ENCODE measurements at places on chromosomes 4 and X.

GRCh38 chr4:10690185-10690907, 5.8 kb upstream of the CLNK start:
- DNase-seq, result no peak

DNA sequence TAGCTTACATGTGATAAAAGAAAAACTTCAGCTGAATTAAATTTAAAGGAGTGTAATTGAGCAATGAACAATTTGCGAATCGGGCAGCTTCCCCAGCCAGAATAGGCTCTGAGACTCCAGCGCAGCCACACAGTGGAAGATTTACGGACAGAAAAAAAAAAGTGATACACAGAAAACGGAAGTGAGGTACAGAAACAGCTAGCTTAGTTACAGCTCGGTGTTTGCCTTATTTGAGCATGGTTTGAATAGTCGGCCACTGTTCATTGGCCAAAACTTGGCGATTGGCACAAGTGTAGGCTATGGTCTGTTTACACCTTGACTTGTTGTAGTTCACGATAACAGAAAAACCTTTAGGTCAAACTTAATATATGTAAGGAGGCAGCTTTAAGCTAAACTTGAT, 16.7 kb upstream of the SUPT20HL1 start:
- DNase-seq, result no peak

DNA sequence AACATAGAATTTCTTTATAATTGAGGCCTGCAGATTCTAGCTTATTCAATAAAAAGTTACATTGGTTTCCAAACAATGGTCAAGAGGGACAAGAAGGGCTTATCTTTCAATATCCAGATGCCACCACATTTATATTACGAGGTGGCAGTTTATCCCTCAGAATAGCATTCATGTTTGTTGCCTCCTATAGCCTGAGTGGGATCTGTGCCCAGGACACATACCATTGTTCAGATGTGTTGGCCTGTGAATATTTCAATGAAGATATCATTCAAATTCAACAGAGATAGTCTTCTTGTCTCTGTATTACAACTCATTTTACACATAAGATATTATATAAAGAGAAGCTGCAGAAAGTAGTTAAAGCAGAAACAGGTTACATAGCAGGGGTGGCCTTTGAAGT, 20.5 kb downstream of the GLRB start:
- no peak for DNase-seq

DNA sequence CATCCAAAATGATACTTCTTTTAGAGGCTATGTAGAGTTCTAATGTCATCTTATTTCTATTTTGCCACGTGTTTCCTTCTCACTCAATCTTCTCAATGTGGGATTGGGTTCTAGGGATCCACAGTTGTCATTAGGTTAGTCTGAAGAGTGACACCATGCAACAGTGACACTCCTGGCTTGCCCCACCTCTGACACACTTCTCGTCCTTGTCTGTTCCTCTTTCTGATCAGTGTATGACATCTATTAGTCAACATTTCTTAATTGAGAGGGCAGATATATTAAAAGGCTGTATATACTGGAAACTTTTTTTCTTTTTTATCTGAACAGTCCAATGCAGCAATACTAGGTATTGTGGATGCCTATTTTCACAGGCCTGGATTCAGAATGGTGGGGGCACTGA, 67.6 kb upstream of the GYPA start:
- DNase-seq, result no peak

DNA sequence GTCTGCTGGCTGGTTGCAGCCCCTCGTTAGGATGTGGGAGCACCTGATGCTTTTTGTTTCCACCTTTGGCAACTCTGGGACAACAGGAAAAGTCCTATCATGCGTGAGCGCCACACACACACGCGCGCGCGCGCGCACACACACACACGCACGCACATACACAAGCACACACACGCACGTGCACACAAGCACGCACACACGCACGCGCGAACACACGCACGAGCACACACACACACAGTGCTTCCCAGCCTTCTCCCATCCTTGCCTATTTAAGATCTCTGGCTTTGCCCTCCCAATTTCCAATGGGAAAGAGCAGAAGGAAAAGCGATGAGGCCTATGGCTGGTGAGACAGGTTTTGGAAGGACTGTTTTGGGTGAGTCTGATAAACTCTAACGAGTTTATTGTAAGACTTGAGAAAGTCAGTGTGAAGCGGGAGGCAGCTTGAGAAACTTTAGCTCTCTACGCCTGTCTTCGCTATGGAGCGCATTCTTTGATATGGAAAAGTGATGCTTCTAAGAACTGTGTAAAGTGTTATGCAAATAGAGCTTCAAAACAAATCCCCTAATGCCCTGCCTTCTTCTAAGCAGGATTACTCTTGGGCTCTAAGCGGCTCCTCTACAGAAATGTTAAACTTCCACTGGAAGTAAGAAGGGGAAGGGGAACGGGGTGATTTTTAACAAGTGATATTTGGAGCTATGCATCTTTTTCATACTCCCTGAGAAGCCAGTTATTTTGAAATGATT, 11.8 kb downstream of the SUPT20HL1 start:
- no peak for DNase-seq

- DNase-seq, result no peak
Measured at GRCh38 chrX:130575831-130576389, 174.1 kb downstream of the RBMX2 start.

DNA sequence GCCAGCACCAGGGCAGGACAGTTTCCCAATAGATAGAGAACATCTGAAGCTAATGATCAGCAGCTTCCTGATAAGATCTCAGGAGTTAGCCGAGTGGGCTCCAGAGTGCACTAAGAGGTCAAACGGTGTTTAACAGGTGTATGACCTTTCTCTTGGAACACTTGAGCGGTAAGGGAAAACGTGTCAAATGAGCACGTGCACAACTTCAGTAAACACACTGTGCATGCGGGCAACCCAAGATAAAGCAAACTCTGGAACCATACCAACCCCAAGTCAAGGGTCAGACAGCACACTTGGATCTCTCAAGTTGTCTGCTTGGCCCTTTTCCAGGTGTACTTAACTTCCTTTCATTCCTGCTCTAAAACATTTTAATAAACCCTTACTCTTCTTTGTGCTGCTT, 1941.5 kb upstream of the PCDH10 start:
- no peak for DNase-seq

DNA sequence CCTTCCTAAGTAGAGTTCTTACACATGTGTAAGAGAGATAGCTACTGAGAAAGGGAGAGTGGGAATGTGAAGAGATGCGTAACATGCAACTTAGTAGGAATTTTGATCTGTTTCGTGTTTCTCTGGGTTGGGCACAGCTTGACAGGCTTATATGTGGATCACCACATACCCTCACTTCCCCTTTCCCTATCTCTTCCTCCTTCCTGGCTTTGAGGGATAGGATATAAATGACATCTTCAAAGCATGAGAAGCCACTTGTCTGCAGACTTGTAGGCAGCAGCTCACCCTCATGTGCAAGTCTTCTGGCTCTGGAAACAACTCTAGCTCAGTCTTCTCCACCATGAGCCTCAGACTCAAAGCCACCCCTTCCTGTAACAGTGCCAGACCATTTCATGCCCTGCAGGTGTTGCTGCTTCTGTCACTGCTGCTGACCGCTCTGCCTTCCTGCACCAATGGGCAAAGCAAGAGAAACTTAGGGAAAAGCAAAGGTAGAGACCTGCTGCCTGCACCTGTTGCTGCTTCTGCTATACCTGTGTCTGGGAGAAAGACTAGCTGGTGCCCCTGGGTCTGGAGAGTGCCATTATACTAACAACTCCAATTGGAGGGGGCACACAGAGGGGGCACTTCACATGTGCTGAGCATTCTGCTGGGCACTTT, 5.4 kb upstream of the PF4V1 start:
- no peak for DNase-seq

GRCh38 chr4:73189274-73189810, 69.3 kb downstream of the ANKRD17 start:
- no peak for DNase-seq

DNA sequence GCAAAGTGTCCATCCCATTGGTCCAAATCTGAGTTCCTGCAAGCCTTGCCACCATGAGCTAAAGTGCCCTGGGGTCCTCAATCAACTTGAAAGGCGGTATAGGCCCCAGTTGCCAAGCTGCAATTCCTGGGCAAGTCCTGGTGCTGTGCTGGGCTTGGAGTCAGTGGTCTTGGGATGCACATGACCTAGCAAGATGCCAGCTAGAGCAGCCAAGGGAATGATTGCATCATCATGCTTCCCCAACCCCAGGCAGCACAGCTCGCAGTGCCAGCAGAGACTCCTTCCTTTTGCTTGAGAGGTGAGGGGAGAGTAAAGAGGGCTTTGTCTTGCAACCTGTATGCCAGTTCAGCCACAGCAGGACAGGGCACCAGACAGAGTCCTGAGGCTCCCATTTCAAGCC, 50.5 kb downstream of the KCNIP4 start:
- no peak for DNase-seq

- no peak for DNase-seq
Measured at GRCh38 chr4:101068115-101068514, 279.2 kb downstream of the PPP3CA start.

DNA sequence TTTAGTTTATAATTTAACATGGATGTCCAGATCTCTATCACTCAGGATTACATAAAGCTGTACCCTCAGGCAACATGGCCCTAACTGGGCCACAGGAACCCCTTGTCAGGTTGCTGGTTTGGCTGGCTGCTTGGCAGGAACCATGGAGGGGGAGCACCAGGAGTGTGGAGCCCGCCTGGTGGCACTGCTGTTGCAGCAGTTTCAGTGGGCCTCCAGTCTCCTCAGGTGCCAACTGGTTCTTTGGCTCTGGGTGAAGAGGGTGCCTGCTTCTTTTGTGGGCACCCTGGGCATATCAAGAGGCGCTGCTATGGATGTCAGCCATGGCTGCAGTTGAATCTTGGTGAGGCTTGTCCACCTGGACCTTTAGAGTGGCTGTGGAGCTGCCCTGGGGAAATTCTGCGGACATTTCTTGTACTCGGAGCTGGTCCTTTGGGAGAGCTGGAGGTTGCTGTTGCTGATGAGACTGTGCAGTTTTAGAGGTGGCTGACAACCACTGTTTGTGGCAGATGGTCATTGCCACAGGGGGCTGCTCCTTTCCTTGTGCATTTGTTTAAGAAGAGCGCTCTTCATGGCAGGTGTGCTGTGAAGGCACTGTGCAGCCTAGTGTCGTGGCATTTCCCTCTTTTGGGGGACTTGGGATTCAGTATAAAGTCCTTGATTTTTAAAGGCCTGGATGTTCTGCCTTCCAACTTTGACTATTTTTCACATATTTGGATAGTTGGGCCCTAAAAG, 10.3 kb upstream of the SMIM14 start:
- no peak for DNase-seq

DNA sequence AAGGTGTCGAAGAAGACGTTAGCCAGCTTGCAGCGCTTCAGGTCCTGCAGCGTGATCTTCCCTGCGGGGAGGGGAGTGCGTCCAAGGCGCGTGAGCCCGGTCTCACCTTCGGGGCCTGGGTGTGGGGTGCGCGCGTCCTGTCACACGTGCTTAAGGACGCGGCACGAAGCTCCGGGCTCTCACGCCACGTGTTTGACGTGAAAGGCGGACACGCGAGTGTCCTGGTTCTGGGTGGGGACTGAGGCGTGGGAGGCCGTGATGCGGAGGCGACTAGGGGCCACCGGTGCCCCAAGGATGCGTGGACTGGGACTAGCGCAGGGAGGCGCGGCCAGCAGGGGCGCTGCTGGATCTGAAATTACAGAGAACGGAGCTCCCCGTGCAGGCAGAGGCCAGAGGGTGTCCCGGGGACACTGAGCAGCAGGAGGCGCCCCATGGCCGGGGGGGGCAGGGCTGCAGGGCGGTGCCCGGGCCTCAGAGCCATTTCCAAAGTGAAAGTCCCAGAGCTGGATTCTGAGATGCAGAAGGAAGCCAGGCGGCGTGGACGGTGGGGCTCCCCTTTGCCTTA, 20.3 kb upstream of the GTPBP6 start:
- DNase-seq, result no peak

DNA sequence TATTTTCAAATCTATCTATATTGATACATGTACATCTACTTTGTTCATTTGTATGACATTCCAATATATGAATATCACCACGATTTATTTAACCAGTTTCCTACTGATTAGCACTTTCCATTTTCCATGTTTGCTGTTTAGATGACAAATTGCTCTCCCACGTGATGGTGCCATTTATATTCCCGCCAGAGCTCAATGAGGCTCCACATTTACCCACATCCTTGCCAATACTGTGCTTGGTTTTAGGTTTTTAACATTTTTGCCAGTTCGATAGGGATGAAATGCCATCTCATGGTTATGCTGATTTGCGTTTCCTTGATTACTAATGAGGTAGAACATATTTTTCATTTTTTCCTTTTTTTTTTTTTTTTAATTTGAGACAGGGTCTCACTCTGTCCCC, 86.7 kb upstream of the TRIM2 start:
- DNase-seq, result no peak

GRCh38 chrX:152601848-152602616, 35.7 kb upstream of the GABRQ start:
- DNase-seq, result no peak

DNA sequence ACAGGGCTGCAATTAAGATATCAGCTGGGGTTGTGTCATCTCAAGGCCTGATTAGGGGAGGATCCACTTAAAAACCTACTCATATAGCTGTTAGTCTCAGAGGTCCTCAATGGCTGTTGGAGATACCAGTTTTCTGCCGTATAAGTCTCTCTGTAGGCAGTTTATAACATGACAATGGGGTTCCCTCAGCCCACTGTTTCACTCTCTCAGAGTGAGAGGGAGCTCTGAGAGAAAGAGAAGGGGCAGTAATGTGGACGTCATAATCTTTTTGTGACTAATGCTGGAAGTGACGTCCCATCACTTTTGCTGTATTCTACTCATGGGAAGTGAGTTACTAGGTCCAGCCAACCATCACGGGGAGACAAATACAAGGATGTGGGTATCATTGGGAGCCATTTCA, 70.3 kb downstream of the STIM2 start:
- no peak for DNase-seq

- no peak for DNase-seq
Measured at GRCh38 chr4:38115601-38116000, 155.4 kb downstream of the PTTG2 start.

DNA sequence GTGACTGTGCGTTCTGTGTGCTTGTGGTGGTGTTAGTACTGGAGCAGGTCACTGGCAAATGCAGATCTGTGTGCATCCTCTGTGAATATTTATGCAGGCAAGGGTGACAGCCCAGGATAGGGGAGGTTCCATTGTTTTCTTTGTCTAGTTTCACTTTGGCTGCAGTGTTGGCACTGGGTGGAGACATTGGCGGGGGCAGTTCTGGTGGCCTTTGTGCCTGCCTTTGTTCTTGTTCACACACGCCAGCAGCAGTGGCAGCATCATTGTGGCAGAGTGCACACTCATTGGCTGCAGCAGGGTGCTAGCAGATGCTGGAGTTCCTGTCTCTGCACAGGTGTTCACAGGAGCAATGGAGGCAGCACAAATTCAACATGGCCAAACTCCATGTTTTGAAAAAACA, 495.3 kb downstream of the UBE2NL start:
- no peak for DNase-seq

GRCh38 chr4:39975488-39976089, 2.1 kb downstream of the PDS5A start:
- DNase-seq, result no peak

DNA sequence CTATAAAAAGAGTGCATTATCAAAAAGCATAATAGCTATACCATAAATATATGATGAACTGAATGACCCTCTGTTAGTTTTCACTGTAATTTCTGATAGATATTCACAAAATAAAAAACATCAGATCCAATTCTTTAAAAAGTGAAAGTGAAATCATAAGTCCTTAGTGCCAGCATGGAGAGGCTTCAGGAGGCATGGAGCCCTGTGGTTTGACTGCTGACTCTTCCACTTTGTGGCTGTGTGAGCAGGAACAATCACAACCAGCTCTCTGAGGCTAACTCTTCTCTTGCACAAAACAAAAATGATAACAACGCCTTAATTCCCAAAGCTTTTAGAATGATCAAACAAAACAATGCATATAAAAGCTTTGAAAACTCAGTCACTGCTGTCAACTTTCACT, 1143.9 kb downstream of the PDHA2 start:
- DNase-seq, result no peak
